ENCODE measurements at places on chromosomes 1 and 21.

GRCh38 chr1:108511764-108512163, 48.1 kb upstream of the EEIG2 start:
- DNase-seq = no peak

GRCh38 chr1:56265216-56265615, 314.1 kb downstream of the PLPP3 start:
- no peak for DNase-seq

GRCh38 chr1:45769261-45769932, 18.9 kb upstream of the IPP start:
- DNase-seq = no peak

DNA sequence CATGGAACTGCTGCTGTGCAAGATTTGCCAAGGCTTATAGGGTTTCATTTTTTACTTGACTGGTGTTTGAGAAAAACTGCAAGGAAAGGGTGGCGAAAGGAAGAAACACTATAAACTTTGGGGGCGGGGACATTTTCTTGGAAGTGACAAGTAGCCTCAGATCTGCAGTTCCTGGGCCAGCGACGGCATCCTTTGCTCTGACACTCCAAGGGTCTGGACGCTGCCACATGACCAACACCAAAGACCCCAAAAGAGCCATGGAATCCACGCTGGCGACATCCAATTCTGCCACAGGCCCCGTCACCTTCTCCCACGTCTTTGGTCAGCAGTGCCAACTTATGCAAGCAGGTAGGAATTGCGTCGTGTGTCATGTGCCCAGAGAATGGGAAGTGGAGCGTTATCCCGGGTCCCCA, 193.4 kb downstream of the PRDM2 start:
- DNase-seq = no peak

- DNase-seq = no peak
Observed at GRCh38 chr1:82463951-82464350, 663.2 kb downstream of the ADGRL2 start.
